Camera-type eye (tissue), 1 donor: ENCODE measurements at places on chromosomes 11 and 22. TPM values are rescaled to one million over a fixed set of nuclear protein-coding genes. Genes with fewer than 3 reads are reported as not detected.

The C11orf16 gene
- not detected for total RNA-seq

The GNAZ gene
- total RNA-seq, result 37.5 TPM

The TSPAN18 gene
- total RNA-seq, result 34.3 TPM

The SERHL2 gene
- total RNA-seq, result 4.5 TPM

The CARNS1 gene
- total RNA-seq, result 5.1 TPM

The SHISAL1 gene
- total RNA-seq, result 6.3 TPM

The DNAJB7 gene
- total RNA-seq, result not detected

The OR6T1 gene
- not detected for total RNA-seq

The ME3 gene
- 90.2 TPM for total RNA-seq
